ENCODE measurements at places on chromosomes 5 and 9.

DNA sequence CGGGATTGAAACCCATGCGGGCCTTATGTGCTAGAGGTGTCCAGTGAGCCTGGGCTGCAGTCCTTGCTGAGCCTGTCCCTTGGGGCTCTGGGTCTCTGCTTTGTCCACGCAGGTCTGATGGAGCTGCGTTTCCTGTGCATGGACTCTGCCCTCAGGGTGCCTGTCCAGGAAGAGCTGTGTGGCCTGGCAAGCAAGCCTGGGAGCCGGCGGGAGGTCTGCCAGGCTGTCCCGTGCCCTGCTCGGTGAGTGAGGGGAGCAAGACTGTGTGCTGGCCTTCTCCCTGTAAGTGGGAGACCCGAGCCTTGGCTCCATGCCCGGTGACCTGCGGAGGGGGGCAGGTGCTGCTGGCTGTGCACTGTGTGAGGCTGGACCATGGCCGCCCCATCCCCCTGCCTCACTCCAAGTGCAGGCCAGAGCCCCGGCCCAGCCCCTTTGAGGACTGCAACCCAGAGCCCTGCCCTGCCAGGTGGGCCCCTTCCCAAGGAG is 11.2 kb upstream of the CACFD1 start:
- no peak for DNase-seq

GRCh38 chr9:20981486-20981885 is 50.0 kb downstream of the HACD4 start:
- DNase-seq, result no peak

- DNase-seq, result no peak
Measured at GRCh38 chr9:97831843-97832636, 21.0 kb upstream of the FOXE1 start.

- peak; percentile 42 for DNase-seq
Measured at GRCh38 chr9:136619742-136620440, 42.8 kb upstream of the EGFL7 start.

GRCh38 chr5:157918811-157919742 is 60.1 kb upstream of the CLINT1 start:
- no peak for DNase-seq

- no peak for DNase-seq
Measured at GRCh38 chr5:145341842-145342241, 493.3 kb downstream of the PRELID2 start.

DNA sequence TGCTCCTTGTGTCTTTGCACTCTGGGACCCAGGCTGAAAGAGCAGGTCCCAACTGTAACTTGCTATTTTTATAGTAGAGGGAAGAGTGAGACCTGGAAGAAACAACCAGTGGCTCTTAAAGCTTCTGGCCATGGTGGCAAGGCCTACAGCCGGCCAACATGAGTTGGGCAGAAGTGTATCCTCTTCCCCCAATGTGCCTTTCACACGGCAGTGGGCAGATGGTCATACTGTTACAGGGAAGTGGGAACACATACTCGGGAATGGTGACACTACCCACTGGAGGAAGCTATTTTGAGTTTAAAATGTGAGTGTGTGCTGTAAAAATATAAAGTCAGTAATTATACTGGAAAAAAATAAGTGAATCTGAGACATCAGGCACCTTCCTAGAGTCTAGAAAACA is 116.0 kb downstream of the MVB12B start:
- no peak for DNase-seq

DNA sequence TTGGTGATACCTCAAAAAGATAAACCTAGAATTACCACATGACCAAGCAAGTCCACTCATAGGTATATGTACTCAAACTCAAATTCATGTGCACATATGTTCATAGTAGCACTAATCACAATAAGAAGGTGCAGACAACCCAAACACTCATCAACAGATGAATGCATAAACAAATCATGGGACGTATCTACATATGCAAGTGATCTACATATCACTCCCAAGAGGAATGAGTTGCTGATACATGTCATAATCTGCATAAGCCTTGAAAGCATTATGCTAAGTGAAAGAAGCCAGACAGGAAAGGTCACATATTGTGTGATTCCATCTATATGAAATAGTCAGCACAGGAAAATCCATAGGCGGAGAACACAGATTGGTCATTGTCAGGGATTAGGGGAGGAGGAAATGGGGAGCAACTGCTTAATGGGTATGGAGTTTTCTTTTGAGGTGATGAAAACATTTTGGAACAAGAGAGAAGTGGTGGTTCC is 10.6 kb upstream of the GPX8 start:
- DNase-seq, result no peak

DNA sequence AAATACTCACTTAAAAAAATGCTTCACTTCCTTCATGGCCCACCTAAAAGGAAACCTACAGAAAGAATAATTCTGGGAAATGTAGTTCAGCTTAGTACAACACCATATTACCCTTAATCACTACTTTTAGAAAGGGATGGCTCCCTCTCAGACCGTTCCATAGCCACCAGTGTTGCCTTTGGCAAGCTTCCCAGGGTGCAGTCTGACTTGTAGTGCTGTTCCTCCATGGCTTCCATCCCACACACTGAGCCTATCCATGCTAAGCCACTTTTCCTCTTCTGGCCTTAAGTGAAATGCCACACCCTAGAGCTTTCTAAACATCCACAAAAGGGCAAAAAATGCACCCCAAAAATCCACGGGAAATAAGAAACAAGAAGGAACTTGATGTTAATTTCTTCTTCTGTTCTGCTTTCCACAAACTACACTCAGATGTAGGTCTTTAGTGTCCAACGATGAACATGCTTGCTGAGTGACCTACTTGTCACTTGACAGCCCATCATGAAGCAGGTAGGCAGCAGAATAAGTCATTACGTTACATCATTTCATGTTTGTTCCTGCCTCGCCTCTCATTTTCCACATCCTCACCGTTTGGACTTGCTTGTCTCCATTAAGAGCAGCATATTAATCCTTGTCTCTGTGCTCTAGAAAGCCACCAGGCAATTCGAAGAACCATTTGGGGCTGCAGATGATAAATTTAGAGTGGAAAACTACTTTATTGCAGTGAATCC is 391.1 kb upstream of the GRAMD2B start:
- no peak for DNase-seq

- no peak for DNase-seq
Measured at GRCh38 chr5:98934546-98934945, 5.7 kb upstream of the CHD1 start.

DNA sequence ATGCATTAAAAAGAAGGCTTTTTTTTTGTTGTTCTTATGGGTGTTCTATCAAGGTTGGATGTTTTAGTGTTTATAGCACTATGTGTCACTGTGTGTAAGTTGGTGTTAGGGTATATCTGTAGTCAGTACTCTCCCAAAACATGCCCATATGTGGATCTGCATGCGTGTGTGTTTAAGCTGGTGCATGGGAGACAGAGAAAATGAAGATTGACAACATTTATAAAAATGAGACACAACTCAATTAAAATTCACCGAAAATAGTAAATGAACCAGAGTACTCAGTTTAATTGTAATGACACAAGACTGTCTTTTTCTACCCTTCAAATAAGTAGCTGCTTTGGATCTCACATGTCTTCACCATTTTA is 323.4 kb downstream of the TMEM161B start:
- DNase-seq, result no peak

- DNase-seq, result no peak
Measured at GRCh38 chr5:52043137-52043536, 659.9 kb downstream of the ISL1 start.

GRCh38 chr5:173180331-173180730 is 36.0 kb downstream of the BNIP1 start:
- DNase-seq, result no peak

- peak; percentile 76 for DNase-seq
Measured at GRCh38 chr5:42423285-42424165, at the start of gene GHR. Gene GHR, plus strand, starts transcription at chr5:42423439. Its CDS starts 142,436 bp downstream, at chr5:42565875.

DNA sequence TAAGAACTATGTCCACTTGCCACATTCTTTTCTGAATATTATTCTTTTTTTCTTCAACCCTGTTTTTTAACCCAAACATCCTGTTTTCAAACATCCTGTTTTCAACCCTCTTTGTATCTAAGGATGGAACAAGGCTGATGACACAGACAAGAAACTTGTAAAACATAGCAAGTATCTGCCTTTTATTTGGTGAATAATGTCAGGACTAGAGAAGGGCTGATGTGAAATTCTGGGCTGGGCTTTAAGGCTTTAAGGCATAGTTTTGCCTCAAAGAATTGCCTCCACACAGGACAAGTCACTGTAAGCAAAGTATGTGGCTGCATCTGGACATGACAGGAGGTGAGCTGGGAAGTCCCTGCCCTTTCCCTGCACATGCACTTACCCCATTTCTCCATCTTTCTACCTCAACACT is 42.5 kb upstream of the RIC1 start:
- no peak for DNase-seq

DNA sequence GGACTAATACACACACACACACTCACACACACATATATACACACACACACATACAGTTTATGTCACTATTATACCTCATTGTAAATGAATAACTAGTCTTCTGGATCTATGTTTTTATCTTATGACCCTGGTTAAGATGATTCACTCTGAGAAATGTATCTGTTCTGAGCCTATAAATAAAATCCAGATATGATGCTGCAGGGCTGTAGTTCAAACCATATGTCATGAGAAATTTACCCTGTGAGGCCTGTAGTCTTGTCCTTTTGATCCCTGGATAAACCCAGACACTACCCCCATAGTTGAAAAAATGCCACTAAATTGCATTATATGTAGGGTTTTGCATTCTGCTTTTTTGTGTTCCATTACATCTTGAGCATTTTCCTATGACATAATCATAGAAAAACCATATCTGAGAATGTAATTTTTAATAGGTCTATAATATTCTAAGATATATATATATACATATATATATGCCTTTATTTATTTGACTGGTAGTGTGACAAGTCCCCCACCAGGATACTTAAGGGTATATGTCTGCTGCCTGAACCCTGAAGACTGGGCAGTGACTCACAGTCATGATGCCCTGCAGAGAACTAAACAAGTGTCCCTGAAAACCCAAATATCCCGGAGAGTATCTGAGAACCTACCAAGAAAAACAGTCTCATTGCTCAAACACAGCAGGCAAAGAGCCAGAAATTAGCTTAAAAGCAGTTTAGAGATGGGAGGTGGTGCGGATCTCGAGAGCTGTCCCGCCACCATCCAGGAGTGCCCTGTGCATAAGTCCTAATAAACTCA is 18.4 kb upstream of the ALDOB start:
- DNase-seq, result no peak

DNA sequence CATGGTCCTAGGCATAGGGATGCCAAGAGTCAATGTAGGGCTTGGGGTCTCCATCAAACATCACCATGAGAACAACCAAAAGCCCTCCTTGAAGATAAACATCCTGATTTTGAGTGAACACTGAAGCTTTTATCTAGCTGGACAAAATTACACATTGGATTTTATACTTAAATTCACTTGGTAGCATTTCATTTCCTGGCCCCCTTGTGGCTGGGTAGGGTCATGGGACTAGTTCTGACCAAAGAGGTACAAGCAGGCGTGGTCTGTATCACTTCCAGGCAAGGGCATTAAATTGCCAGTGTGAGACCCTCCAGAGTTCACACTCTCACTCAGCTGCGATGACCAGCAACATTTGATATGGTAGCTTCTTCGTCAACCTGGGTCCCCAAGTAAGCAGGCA is 320.3 kb downstream of the ACTL7B start:
- no peak for DNase-seq

GRCh38 chr5:95519681-95520080 is 35.1 kb downstream of the SKIC3 start:
- no peak for DNase-seq

DNA sequence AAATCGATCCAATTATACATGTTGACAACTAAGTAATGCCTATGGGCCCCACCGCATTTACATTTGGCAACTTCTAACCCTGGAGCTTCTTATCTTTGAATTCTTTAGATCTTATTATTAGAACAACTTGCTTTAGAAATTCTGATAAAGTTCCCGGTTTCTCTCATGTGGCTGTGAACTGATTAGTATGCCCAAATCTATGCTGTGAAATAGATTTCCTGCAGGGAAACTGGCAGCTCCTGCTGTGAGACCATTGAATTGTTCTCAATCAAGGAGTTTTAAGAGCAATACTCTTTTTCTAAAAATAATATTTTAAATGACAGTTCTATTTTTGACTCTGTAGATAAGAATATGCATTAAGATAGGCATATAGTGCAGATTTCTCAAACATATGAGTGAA is 177.5 kb downstream of the GABRB2 start:
- DNase-seq, result no peak

GRCh38 chr9:35566417-35566816 is 38.6 kb upstream of the TESK1 start:
- no peak for DNase-seq

DNA sequence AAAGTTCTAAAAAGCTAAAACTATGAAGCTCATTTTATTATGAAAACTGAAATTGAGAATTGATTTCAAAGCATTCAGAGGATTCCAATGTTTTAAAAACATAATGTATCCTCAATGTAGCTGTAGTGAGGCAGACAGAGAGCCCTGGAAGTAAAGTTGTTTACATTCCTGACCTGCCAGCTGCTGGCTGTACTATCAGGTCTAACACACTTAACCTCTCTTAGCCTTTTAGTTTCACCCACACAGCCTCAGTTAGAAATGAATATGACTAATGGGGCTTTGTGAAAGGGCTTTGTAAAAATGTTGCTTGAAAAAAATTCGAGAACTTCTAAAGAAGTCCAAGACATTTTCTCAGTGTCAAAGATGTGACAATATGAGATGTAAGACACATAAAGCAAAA is 122.6 kb downstream of the FBXL17 start:
- no peak for DNase-seq

- no peak for DNase-seq
Measured at GRCh38 chr9:17528859-17529258, 50.0 kb upstream of the SH3GL2 start.
